ENCODE measurements at places on chromosomes 2 and 18.

GRCh38 chr2:136253288-136254004, 135.5 kb upstream of the CXCR4 start:
- DNase-seq, result no peak

DNA sequence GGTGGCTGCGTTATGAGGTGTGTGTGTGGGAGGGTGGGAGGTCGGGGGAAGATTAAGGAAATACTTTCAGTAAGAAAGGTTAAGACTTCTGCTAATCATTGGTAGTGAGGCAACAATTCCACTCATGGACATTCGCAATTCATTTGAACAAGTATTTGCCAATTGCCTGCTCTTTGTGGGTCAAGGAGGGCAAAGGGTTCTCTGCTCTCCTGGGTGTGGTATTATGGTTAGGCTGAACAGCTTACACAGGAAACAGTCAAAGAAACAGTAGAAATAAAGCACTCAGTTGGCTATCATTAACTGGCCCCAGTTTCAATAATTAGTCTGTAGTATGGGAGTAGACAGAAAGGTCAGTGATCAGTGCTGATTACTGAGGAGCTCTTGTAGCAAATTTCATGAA, 357.0 kb upstream of the FANCL start:
- DNase-seq, result no peak

- no peak for DNase-seq
Observed at GRCh38 chr2:31256611-31257382, 22.8 kb downstream of the EHD3 start.

- no peak for DNase-seq
Observed at GRCh38 chr2:152497481-152498052, 162.6 kb downstream of the FMNL2 start.

DNA sequence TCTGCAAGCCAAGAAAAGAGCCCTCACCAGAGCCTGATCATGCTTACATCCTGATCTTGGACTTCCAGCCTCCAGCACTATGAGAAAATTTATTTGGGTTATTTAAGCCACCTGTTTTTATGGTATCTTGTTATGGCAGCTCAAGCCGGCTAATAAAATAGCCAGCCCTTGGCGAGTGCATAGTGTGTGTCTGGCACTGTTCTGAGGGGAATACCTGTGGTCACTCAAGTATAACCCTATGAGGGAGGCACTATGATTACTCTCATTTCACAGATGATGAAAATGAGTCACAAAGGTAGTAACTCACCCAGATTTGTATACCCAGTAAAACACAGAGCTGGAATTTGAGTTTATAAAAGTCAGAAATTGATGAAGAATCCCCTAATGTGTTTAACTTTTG, 556.9 kb upstream of the SETBP1 start:
- DNase-seq, result no peak

GRCh38 chr18:71831039-71831438, 713.1 kb downstream of the CBLN2 start:
- no peak for DNase-seq

- no peak for DNase-seq
Observed at GRCh38 chr18:49757513-49758262, 55.6 kb downstream of the ACAA2 start.

DNA sequence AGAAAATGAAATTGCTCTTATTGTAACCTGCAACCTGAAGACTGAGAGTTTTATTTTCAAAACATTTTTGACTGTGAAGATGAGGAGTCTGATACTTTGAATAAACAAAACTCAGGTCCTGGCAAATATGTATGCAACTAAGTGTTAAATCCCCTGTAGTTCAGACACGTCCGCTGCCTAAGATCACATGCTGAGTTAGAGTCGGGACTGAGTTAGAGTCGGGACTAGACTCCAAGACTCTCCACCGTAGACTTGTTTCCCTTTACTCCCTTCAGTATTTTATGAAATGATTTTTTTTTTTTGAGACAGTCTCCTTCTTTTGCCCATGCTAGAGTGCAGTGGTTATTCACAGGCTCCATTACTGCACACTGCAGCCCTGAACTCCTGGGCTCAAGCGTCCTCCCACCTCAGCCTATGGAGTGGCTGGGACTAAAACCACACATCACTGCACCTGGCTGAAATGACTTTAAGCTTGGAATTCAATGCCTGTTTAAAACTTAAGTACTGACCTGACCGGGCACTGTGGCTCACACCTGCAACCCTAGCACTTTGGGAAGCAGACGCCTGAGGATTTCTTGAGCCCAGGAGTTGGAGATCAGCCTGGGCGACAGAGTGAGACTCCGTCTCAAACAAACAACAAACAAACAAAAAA, 28.0 kb upstream of the PMAIP1 start:
- no peak for DNase-seq

DNA sequence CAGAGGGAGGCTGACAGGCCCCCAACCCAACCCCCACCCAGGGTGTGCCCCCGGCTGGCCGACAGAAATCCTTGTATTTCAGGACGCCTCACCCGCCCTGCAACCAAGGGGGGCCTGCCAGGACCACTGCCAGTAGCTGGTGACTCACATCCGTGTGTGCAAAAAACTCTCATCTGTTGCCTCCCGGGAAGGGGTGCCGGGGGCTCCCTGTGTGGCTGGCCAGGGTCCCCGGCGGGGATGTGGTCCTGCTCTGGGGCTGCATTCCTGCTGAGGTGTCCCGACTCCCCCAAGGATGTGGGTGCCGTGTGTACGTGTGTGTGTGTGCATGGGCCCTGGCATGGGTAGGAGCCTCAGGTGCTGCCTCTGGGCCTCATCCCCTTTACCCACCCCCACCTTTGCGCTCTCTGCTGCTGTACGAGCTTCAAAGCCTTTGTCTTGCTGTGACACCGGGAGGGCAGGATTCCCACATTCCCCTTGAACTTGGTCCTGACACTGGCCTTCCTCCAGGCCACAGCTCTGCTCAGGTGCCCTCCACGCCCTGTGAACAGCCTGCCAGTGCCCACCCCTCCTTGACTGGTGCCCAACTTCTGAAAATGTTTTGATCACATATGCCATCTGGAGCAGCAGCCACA, 226.3 kb upstream of the HDAC4 start:
- no peak for DNase-seq

DNA sequence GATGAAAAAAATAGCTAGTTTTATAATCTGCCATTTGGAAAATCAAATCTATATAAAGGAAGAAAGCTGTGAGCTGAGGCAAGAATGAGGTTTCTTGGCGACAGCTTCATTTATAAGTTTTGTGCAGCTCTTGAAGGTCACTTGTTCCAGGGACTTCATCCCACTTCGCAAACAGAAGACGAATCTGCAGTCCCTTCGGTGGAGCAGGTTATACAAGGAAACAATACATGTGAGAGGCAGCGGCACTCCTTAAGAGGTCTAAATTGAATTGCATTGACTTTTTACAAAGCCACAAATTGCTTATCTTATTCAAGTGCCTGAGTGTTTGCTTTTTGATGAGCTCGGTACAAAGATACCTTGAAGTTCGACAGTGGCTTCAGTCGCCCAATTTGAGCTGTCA, 72.2 kb downstream of the C1QL2 start:
- DNase-seq, result no peak

- DNase-seq, result no peak
Observed at GRCh38 chr2:144826105-144826504, 306.2 kb upstream of the ZEB2 start.

GRCh38 chr2:26970928-26971627, 641 bp downstream of the MAPRE3 start:
- DNase-seq, result no peak

GRCh38 chr2:21042958-21043743, 722 bp downstream of the APOB start:
- DNase-seq, result peak; percentile 16

DNA sequence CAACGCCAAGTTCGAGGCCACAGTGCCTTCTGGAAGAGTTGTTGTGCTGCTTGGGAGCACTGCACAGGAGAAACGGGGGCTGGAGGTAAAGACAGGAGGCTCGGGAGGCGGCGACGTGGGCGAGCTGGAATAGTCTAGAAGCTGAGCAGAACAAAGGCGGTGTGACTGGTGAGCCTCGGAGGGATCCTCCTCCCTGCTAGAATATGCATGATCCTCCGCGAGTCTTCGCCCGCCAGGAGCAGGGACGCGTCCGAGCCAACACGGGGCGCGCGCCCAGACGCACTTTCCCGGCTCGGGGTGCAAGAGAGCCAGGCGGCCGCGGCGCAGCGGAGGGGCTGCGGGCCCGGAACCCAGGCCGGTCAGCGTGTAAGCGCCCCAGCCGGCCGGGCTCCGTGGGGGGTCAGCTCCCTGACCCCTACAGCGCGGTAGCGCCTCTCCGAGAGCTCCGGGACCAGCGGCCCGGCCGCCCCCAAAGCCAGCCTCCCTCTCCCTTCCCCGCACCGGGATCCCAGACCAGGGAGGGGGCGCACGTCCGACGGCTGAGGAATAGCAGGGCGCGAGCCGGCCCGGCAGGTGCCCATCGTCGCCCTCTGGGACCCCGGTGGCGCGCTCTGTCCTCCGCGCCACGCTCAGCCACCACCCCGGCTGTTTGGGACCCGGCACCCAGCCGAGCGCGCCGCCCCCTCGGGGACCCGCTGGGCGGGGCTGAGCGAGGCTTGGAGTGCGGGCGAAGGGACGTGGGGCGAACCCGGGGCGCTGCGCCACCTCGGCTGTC, 62.5 kb downstream of the GNAL start:
- no peak for DNase-seq

DNA sequence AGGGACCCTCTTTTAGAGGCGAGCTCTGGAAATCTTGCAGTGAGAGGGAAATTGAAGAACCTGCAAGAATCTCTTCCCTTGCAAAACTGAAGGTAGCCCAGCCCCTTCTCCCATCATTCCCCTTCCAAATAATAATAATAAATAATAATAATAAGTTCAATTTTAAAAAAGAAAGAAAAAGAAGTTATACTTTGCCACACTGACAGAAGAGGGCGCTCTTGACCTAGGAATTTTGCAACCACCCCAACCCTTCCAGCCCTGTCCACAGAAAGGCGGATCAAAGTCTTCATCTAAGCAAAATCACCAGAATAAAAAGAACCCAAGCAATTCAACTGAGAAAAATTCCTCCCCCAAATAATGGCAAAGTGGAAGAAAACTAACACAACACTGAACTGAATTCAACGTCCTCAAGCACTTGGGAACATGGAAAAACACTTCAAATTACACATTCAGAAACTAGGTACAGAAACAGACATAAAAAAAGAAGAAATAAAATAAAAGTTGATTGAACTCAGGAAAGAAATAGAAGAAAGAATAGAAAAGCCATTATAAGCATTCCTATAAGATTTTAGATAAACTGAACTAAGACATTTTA, 98.9 kb upstream of the GLS start:
- peak; percentile 44 for DNase-seq

DNA sequence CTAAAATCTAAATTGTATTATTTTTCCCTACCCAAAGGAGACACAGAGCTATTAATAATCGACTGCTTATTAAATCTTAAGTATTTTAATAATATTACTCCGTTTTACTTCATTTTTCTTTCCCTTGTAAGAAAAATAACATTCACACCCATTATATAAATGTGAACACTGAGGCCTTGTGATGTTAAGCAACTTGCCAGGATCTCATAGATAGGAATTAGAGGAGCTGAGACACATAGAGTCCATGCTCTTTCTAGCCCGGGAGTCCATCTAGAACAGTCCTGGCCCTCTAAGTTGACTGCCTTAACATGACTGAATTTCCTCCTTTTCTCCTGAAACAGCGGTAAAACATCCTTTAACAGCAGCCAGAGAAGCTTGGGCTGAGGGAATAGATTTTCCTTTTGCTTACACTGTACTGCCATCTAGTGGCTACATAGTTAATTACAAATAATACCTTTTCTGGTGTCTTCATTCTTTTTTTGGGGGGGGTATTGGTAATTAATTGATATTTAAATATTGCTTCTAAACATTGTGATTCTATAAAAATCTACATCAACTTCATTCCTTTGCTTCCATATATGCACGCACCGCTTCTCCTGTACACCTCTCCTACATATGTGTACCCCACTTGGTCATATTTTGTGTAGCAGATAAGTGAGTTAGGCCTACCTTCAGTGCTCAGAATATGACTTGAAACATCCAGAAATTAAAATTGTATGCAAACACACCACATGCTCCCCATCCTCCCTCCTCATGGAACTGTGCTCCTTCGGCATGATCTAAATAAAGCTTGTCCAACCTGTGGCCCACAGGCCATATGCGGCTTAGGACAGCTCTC, 125.8 kb upstream of the HNMT start:
- DNase-seq, result no peak
